ENCODE measurements at places on chromosomes 5 and 9. TPM values are rescaled to one million over a fixed set of nuclear protein-coding genes. Genes with fewer than 3 reads are reported as not detected.

GRCh38 chr9:75431375-75431774 is 343.1 kb downstream of the OSTF1 start:
- DNase-seq: no peak

DNA sequence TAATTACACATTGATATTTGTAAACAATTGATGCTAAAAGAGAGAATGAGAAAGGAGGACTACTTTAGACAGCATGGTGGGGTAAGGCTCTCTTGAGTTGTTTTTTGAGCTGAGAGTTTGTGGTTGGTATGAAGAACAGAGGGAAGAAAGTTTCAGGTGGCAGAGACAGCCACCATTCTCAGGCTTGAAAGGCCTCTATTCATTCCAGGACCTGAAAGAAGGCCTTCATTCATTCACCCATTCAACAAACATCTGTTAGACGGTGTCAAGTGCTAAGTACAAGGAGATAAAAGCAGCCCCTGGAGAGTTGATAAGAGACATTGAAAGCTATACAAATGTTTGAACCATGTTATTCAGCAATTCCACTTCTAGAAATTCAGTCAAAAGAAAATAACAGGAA is 21.7 kb upstream of the ADAM19 start:
- DNase-seq: no peak

SLC25A2 gene
- not detected for total RNA-seq

- no peak for DNase-seq
Observed at GRCh38 chr5:123514615-123515355, 2.8 kb downstream of the CSNK1G3 start.

IFNK gene
- total RNA-seq: not detected

- DNase-seq: no peak
Observed at GRCh38 chr5:3432135-3432534, 163.5 kb upstream of the IRX1 start.

GRCh38 chr5:32147236-32147635 is 26.9 kb downstream of the GOLPH3 start:
- no peak for DNase-seq

CCL28 gene
- total RNA-seq: 7.5 TPM

- DNase-seq: no peak
Observed at GRCh38 chr9:72534931-72535330, 13.5 kb downstream of the TMC1 start.

DNA sequence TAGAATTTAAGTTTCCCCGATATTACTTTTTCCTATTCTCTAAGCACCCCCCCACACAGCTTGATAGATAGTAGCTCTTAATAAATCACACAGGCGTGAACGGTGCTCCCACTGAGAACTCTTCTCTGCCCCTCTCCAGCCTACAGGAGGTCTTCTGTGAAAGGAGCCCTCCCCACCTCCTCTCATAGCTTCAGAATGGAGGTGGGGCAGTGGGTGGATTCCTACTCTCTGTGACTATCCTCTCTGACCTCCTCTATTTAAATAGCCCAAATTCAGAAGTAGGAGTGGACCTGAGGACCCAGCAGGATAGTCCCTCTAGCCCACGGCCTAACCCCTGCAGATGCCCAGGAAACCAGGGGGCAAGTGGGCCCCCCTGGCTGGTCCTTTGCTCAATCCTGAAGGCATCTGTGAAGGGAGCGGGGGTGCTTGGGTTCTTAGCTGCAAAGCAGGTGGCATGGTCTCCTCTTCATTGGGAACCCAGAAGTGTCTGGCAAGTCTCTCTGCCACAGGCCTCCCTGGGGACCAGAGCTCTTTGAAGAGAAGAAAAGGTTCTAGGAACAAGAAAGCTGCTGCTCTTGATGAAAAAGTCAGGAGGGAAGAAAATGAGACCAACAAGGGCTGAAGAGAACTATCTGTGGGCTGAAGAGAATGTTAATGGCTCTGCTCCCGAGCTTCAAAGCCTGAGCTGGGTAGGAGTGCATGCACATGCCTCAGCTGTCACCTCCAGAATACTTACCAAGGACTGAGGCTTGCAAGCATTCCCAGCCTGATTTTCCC is 21.1 kb upstream of the HSPA9 start:
- DNase-seq: no peak

DNA sequence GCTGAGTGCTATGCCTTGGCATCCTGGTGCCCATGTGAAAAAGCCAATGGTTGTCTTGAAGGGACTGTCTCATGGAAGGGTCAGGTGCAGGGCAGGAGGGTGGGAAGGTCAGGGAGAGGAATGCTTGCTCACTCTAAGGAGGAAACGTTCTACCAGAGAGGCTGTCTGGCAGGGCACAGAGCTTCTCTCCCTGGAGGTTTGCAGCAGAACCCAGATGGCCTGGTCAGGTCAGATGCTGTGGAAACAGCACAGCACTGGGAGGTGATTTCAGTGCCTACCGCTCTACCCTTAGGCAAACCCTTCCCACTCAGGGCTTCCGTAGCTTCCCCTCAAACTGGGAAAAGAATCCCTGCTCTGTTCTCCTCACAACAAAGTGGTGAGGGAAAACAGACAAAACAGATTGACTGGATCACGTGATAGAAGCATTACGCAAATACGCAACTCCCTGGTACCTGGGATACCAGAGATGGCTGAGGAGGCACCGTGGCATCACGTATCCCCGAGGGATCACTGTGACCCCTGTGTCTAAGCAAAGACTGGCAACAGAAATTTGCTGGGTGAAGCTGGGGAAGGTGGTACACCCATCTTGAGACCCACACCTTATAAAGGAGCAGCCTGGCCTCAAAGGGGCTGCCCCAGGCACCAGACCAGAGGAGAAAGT is 3.9 kb upstream of the MGAT1 start:
- no peak for DNase-seq

DNA sequence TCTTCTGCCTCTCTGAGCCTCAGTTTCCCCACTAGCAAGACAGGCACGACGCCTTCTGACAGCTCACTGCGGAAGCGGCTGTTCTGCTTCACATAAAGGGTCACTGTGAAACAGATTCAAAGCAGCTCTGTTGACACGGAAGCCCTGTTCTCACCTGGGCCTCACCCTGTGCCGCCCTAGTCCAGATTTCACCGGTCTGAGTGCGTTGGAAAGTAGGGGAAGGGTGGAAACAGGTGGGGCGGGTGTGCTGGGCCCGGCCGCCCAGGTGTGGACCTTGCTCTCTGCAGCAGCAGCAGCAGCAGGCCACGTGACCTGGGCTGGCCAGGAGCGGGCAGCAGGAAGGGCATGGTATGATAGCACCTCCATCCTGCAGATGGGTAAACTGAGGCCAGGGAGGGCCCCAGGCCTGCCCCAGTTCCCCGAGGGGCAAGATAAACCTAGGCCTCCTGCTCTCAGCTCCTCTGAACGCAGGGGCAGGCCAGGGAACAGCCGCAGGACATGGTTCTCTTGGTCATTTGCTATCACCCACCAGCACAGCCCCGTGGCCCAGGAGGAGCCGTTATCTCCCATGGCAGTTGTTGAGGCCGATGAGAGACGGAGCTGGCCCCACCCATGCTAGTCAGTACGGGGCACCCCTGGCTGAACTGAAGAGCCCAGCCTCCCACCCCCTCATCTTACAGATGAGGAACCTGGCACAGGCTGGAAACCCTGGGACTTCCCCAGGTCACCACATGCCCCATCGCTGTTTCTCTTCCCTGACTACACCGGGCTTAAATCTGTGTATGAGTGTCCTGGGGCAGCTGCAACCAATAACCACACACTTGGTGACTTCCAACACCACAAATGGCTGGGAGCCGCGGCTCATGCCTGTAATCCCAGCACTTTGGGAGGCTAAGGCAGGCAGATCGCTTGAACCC is 12.1 kb downstream of the PTGES2 start:
- no peak for DNase-seq

DNA sequence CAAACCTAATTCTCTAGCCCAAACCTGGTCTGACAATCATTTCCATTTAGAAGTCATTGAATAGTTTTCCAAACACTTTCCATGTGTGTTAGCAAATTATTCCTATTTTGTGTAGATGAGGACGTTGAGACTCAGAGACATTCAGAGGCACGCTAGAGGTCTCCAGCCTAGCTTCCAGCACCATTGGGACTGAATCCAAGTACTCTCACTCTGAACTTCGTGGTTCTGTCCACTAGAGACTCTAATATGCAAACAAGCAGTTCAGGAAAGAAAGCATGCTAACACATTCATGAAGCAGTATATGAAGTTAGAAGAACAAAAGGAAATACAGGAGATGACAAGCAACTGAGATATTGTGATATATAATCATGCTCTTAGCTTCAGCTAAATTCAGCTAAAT is 354.8 kb downstream of the NTRK2 start:
- no peak for DNase-seq
